ENCODE measurements at places on chromosomes 12 and 14. TPM values are rescaled to one million over a fixed set of nuclear protein-coding genes. Genes with fewer than 3 reads are reported as not detected.

OGFOD2 gene
- 36.0 TPM for total RNA-seq

LRRC9 gene
- total RNA-seq: not detected

USP15 gene
- total RNA-seq: 105 TPM

DNA sequence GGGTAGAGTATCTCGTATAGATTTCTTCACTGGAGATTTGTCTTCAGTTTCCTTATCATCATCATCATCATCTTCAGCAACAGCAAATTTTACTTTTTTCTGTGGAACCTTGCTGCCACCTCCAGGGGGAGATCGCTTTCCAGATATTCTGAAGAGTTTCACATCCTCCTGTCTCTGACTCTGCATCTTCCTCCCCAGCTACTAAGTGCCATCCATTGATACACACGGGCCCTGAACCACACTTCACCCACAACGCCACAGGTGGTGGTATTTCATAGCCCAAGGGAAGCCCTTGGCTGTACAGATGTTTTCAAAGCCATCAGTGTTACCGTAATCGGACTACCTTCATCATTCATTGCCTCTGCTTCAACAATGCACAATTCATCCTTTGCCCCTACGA is 82.2 kb downstream of the PPP2R5C start:
- peak; percentile 44 for DNase-seq
- H3K4me1 ChIP-seq: peaks cover 2% of the 10 kb centered on the region
- H3K4me3 ChIP-seq: no peak overlapping the region

- H3K4me1 ChIP-seq: no peaks in the 10 kb centered on the region
- peak; percentile 60 for DNase-seq
- H3K27me3 ChIP-seq: no peaks in the 10 kb centered on the region
- no peaks in the 10 kb centered on the region for H3K36me3 ChIP-seq
- H3K4me3 ChIP-seq: no peak overlapping the region
- peak overlapping the region; percentile 73 for H3K27ac ChIP-seq
These were observed 502.3 kb downstream of the TMEM132D start for GRCh38 chr12:129401572-129401971.

DNA sequence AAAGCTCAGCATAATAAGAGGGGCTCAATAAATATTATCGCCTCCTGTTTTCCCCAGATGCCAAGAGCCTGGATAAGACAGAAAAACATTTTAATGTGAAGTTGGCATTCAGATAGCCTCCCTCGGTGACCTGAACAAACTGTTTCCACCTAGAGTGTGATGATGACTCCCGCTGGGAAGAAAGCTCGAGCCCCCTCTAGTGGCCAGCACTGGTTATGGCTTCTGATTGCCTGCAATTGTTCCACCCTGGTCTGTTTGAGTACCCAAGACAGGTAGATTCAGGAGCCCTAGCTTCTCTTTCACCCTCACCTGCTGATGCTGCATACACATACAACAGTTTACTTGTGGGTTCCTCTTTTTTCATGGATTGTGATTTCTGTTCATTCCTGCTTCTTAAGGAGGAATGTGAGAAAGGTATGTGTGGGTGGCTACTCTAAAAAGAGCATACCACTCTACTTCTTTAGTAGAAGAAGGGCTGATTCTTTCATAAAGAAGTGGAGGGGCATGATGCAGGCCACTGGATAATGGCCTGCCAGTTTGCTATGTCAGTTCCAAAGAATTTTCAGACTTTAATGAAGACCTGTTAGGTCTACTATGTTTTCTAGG is 6.4 kb downstream of the ERG28 start:
- peak; percentile 87 for DNase-seq
- H3K4me3 ChIP-seq: no peak overlapping the region
- H3K27me3 ChIP-seq: no peaks in the 10 kb centered on the region
- H3K36me3 ChIP-seq: no peaks in the 10 kb centered on the region

DNA sequence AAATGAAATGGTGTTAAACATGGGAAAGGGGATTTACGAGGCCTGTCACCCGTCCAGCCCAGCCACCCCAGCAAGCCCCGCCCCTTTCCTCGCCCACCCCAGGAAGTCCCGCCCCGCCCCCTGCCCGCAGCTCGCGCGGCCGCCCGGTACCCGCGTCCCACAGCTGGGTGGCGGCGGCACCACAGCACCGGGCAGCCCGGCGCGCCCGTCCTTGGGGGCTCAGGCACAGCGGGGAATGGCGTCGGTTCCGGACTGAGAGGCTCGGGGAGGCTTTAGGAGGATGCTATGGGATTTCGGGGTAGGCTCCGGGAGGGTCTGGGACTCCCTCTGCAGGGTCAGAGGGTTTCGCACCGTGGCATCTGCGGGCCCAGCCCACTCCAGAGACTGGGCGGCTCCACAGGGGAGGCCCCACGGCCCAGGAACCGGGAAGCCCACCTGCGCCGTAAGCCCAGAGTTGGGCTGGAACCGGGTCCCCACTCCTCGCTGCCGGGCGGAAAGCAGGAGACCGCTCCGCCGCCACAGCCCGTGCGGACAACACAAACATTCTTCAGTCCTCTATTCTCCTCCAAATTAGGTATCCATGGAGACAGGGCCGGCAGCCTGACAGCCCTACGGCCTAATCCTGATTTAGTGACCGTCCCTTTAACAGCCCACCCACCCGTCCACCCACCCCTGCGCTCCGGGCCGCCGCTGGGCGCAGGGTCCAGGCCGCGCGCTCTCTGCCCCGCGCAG is 1.4 kb downstream of the FIGNL2 start:
- peaks cover 86% of the 10 kb centered on the region for H3K27me3 ChIP-seq
- peaks cover 11% of the 10 kb centered on the region for H3K4me1 ChIP-seq
- peak; percentile 44 for DNase-seq
- H3K4me3 ChIP-seq: peak overlapping the region; percentile 52
- peak overlapping the region; percentile 0 for H3K27ac ChIP-seq

DNA sequence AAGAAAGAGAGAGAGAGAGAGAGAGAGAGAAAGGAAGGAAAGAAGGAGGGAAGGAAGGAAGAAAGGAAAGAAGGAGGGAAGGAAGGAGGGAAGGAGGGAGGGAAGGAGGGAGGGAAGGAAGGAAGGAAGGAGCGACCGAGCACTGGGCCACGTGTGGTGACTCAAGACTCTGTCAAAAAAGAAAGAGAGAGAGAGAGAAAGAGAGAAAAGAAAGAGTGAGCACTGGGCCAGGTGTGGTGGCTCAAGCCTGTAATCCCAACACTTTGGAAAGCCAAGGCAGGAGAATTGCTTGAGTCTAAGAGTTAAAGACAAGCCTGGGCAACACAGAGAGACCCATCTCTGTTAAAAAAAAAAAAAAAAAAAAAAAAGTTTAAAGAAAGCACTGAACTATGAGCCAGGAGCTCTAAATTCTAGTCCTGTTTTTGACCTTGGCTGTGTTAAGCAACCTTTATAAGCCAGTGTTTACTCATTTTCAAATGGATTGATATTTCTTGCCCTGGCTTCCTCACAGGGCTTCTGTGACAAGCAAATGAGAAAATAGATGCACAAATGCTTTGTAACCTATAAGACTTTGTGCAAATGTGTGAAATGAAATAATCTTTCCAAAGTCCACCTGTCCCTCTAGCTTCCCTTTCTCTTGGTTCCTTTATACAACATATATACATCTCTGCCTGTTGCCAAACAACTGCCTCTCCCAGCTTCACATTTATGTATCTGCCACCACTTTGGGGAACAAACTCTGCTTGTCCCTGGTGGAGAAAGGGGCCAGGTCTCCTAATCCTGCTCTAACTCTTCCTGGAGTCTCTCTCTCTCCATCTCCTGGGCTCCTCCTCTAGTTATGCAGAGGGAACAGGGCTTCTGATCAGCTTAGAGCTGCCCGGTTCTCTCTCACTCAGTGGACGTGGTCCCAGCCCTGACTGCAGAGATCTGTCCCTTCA is 16.1 kb upstream of the PLEKHG6 start:
- H3K27me3 ChIP-seq: no peaks in the 10 kb centered on the region
- H3K27ac ChIP-seq: peak overlapping the region; percentile 93
- H3K4me3 ChIP-seq: no peak overlapping the region
- DNase-seq: peak; percentile 49
- H3K36me3 ChIP-seq: no peaks in the 10 kb centered on the region

- peaks cover 28% of the 10 kb centered on the region for H3K27me3 ChIP-seq
- DNase-seq: no peak
- H3K4me1 ChIP-seq: peaks cover 1% of the 10 kb centered on the region
- H3K4me3 ChIP-seq: no peak overlapping the region
- H3K27ac ChIP-seq: no peak overlapping the region
These were observed 263.4 kb downstream of the ADGRD1 start for GRCh38 chr12:131217024-131217586.

GRCh38 chr12:19553175-19553574 is 113.9 kb downstream of the AEBP2 start:
- no peak for DNase-seq
- no peak overlapping the region for H3K27ac ChIP-seq

DNA sequence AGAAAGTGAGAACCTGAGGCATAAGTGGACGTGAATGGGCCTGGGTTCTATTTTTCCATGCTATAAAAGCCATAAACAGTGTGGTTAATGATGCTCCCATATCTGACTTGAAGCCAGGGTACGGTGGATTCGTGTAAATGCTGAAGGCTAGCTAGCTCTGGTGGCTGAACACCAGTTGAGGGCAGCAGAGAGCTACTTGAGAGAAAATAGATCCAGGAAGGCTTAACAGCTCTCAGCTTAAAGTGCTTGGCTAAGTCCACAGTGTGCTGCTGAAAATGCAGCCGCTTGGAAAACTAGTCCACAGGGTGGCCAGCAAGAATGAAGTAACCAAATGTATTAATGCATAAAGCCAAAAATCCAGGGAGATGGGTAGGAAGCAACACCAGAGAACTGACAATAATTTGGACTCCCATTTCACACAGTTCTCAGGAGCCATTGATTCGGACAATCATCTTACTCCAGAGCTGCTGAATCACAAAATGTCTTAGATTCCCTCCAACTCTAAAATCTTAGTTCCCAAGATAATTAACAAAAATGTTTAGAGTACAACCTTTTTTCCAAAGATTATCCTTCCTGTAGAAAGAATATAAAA is 15.0 kb upstream of the FOXG1 start:
- H3K4me1 ChIP-seq: no peaks in the 10 kb centered on the region
- no peak for DNase-seq
- H3K27me3 ChIP-seq: peaks cover 37% of the 10 kb centered on the region
- no peak overlapping the region for H3K4me3 ChIP-seq
- H3K27ac ChIP-seq: no peak overlapping the region

Measured in transverse colon (tissue), 4 donors.